ENCODE measurements at places on chromosomes 16 and 17.

DNA sequence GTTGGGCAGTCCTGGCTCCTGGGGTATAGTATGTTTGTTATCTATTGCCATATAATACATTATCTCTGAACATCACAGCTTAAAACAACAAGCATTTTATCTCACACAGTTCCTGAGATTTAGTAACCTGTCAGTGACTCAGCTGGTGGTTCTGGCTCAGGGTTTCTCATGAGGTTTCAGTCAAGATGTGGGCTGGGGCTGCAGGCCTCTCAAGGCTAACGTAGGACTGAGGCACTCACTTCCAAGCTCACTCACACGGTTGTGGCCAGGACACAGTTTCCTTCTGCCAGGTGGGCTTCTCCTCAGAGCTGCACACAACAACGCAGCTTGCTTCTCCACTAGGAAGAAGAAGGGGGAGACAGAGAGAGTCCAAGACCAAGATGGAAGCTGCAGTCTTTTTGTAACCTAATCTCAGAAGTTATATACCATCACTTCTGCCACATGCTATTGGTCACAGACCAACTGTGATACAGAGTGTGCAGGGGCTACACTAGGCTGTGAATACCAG is 10.3 kb upstream of the MED13 start:
- DNase-seq, result no peak

DNA sequence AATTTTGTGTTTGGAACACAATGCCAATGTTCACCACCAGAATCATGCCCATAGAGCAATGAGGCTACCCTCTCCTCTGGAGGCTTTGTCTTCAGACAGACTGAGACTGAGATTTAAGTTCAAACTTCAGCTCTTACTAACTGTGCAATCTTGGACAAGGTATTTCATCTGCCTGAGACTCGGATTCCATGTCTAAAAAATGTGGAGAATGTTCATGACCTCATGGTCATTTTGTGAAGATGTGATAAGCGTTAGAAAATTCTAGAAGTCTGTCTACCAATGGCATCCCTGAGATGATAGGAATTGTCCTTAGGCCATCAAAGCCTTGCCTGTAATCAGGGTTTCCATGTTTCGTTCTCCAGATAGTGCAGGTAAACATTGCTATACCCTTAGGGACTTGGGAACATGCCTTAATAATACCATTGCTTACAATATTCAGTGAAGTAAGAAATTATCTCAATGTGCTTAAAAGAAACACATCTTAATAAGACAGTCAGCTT is 388.2 kb upstream of the MAF start:
- DNase-seq, result no peak

- no peak for DNase-seq
Measured at GRCh38 chr17:58377661-58378060, 25.7 kb upstream of the SUPT4H1 start.

DNA sequence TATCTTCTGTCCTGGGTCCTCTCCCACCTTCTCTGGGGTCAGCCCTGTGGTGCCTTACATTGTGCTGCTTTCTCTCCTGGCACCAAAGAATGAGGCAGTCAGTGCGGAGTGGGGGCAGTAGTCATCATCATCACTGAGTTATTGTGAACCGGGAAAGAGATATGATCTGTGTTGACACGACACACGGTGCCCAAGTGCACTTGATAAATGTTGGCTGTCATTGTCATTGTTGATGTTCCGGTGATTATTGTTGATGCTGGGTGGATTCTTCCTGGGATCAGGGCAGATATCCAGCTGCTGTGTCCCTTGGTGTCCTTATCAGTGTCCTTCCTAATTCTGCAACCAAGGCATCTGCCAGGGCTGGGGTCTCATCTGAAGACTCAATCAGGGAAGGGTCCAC is 121.7 kb downstream of the ABCC6 start:
- DNase-seq, result no peak

GRCh38 chr16:9622268-9622667 is 530.8 kb downstream of the HAPSTR1 start:
- no peak for DNase-seq

Data from stimulated activated CD8-positive, alpha-beta memory T cell treated with anti-CD3 and anti-CD28 coated beads, Interleukin-7, amount 100 ng/mL, for 24 hours (primary cell).